Pons (tissue), 1 donor: ENCODE measurements at places on chromosomes 5 and 9.
A peak's percentile ranks its signal among the peaks of the same experiment; 100 is the strongest.

DNA sequence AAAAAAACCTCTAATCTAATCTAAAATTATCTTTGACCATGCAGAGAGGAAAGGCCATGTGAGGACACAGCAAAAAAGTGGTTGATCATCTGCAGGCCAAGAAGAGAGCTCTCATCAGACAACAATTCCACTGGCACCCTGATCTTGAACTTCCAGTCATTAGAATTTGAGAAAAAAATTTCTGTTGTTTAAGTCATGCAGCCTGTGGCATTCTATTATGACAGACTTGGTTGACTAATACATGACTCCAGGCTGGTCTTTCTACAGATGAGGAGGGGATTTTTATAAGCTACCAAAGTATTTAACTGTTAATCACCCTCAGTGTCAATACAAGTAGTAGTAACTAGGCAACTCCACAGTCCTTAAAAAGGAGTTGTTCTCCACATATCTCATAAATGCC lies 358.5 kb upstream of the RGMB start:
- no peak for DNase-seq

DNA sequence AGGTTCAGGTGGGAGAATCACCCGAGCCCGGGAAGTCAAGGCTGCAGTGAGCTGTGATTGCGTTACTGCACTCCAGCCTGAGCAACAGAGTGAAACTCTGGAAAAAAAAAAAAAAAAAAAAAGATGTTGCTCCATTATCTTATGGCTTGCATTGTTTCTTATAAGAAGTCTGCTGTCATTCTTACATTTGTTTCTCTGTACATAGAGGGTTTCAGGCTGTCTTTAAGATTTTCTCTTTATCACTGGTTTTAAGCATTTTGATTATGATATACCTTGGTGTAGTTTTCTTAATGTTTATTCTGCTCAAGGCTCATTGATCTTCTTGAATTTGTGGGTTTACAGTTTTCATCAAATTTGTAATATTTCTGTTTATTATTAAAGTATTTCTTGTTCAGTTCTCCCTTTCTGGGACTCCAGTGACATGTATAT lies 35.2 kb downstream of the MVB12B start:
- no peak for DNase-seq

- no peak for DNase-seq
Measured at GRCh38 chr5:64298586-64298985, 132.9 kb downstream of the RNF180 start.

DNA sequence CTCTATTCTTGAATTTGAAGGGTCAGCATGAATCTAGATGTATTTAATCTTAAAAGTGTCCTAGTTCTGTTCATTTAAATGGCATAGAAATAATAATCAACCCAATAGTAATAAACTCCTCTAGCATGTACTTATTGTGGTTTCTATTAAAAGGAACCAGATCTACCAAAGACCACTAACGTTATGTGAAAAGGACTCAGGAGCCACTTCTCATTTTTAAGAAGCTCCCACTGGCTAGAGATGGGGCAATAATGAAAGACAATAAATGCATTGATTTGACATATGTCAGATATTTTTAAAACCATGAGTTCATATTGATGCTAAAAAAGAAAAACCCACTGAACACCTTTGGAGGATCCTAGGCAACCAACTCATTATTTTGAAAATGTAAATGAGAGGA lies 191.9 kb downstream of the ATP10B start:
- no peak for DNase-seq

DNA sequence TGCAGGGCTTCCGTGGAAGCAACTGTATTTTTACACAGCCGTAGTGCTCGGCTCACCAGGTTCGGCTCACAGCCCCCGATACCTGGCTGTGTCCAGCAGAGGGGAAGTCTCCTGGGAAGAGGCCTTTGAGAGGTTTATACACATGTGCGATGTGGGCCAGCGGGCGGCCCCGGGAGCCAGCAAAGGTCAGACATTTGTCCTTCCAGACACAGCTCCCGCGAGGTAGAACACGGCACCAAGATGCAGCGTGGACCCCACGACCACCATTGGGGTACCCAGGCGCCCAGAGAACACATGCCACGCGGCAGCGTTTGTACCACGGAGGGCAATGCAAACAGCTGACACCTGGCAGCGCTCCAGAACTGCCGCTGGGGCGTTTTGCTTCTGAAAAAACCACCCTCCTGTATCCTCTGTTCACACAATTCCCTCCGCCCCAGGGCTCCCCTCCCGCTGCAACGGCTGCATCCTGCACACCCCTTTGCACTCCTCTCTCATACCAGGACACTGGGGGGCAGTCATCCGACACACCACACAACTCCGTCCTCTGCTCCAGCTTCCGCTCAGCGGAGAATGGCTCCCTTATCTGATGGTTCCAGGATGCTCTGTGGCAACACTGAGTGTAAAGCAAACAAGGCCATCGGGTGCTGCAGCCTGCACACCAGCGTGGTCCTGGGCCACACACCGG lies 235.3 kb downstream of the SYK start:
- peak; percentile 88 for DNase-seq

GRCh38 chr9:122263699-122264349 lies 816 bp downstream of the RBM18 start:
- no peak for DNase-seq

GRCh38 chr9:116451500-116452115 lies 235.5 kb upstream of the TRIM32 start:
- no peak for DNase-seq

- no peak for DNase-seq
Measured at GRCh38 chr5:150328515-150328914, 25.8 kb upstream of the ARSI start.

DNA sequence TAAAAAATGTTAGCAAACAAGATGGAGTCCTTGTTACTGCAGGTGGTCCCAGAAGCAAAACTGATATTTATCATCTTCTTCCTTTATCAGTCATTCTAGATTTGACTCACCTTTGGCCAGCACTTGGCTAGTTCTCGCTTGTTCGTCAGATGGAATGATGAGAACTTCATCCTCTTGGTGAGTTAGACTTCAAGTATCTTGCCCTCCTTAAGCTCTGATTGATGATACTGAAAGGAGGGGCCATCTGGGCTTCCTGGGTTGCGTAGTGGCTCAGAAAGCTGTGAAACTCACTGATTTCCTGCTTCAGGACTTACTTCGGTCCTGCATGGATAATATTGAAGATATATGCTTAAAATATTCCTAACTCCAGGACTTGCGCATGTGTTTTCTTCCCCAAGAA lies 1248.2 kb upstream of the CDH9 start:
- no peak for DNase-seq

GRCh38 chr9:91589101-91589553 lies 165.5 kb upstream of the NFIL3 start:
- peak; percentile 11 for DNase-seq

GRCh38 chr9:104905153-104905901 lies 22.6 kb downstream of the ABCA1 start:
- peak; percentile 52 for DNase-seq

DNA sequence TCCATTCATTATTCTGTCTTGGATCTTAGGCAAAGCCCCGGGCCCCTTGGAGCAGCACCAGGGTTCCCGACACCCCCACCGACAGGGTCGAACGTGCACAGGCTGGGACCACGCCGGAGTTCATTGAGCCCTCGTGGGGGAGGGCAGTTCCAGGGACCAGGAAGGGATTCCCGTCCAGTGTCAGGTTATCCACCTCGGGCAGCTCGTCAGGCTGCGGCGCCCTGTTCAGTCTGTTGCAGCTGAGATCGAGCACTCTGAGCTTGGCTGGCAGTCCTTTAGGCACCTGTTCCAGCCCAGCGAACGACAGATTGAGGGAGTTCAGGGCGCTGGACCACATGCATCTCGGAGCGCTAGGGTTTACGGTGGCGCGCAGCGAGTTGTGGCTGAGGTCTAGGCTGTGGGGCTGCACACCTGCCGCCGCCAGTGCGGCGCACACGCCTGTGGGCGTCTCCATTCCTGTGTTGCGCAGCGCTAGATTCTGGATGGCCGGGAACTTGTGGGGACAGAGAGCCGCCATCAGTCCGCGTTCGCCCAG lies 1.1 kb downstream of the CD14 start:
- no peak for DNase-seq

- no peak for DNase-seq
Measured at GRCh38 chr5:160181965-160182622, 47.2 kb upstream of the FABP6 start.

GRCh38 chr5:31781772-31782171 lies 142.8 kb downstream of the PDZD2 start:
- DNase-seq, result no peak

DNA sequence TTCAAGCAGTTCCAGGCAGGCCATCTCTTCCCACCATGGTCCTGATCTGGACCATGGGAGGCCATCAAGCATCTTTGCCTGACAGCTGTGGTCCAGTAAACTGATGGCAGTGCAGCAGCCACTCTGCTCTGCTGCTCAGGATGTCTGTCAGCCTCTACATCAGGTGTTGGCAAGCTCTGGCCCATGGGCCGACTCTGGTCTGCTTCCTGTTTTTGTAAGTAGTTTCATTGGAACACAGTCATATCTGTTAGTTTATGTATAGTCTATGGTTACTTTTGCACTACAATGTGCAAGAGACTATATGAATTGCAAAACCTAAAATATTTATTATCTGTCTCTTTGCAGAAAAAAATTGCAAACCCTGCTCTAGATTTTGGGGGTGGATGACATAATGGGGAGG lies 225.0 kb downstream of the KCTD16 start:
- no peak for DNase-seq

- no peak for DNase-seq
Measured at GRCh38 chr5:97062046-97062445, 80.4 kb downstream of the LIX1 start.

- no peak for DNase-seq
Measured at GRCh38 chr5:177508221-177508611, 1.4 kb downstream of the DOK3 start.

DNA sequence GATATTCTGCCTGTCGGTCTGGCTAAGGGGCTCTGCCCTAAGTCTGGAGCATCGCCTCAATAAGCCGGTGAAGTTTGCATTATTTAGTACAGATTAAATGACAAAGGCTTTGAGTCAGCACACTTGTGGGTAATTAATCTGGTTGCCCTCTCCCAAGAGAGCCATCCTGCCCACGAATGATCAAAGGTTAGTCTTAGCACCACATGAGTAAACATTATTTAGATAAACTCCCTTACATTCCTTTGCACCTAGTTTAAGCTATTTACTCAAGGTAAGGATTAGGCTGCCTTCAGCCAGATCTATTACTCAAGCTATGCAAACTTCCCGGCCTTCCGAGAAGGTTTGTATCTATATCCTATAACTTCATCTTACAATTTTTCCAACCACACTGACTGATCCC lies 572.1 kb downstream of the CHSY3 start:
- no peak for DNase-seq

DNA sequence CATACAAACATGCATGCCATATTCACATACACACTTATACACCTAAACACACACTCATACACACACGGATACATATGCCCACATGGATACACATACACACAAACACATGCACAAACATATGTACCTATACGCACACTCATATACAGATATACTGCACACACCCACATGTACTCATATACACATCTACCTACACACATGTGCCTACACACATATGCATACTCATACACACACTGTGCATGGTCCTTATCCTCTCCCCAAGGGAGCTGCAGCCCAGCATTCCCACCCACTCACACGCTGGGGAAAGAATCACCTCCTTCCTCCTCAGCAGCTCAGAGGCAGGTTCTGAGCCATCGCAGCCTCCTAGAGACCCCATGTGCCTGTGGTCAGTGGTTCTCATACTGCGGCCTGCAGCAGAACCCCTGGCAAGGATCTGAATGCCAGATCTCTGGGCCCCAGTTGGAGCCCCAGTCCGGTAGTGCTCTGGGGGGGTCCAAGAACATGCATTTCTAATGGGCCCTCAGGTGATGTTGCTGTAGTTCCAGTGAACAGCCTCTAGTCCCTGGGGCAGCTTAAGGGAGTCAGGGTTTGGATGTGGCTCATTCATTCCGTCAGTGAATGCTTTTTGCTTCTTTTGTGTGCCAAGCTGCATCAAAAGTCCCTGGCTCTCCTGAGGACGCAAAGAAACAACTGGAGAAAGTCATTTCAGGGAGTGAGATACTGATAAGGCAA lies 39.0 kb downstream of the SEMA4D start:
- no peak for DNase-seq

DNA sequence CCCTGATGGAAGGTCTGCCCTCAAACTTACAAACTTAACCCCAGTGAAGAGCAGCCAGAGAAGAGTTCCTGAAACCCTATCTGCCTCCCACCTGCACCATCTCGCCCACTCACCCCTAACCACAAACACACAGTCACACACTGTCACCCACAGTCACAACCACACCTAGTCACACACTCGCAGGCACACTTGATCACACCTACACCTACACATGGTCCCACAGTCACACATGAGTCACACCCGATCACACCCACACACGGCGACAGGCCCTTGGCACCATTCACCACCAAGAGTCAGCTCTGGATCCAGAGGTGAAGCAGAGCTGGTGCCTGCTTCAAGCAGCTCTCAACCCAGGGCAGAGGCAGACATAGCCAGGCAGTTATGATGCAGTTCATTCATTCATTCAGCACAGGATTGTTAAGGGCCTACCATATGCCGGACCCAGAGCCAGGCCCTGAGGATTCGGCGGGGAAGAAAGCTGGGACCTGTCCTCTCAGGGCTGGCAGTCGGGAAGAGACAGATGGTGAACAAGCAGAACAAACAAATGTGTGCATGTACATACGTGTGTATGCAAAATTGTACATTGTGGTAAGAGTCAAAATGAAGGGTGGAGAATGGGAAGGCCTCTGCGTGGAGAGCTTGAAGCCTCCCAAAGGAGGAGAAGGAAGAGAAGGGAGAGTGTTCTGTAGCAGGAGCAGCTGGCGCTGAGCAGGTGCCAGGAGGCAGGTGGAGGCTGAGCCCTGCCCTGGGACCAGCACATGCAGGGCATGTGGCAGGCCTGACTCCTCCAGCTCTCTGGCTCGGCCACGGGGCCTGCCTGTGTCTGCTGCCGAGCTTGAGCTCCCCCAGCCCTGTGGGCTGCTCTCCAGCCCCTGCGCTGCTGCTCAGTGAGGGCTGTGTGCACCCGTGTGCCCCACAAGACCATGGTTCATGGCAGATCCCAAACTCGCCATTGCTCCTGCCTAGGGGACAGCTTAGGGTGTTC lies 6.4 kb downstream of the TSPAN17 start:
- no peak for DNase-seq

DNA sequence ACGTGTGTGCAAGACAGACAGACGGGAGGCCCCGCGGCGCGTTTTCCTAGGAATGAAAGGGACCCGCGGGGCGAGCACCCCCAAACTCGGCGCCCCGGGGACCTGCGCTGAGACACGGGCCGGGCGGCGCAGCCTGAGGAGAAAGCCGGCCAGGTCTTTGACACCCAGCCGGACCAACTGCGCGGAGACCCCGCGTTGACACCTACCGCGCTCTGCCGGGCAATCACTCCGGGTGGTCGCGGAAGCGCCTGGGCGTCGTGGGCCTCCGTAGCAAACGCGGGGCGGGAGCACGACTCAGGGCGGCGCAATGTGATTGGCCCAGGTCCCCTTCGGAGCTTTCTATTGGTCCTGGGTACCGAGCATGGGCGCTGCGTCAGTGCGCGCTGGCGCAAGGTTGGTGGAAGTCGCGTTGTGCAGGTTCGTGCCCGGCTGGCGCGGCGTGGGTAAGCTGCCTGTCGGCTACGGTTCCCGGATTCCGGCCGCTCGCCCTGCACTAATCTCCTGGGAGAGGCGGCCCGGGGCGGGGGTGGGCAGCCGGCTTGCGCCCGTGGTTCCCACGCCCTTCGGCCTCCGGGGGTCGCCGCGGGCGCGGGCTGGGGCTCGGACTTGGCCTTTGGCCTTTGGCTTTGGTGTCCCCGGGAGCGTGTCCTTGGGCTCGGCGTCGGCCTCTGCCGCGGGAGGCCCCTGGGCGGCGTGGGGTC lies at the start of the genes FASTKD3 and MTRR:
TSS of gene FASTKD3 (minus strand) at position 259 of the 701 bp plus-strand sequence. CDS start 948 bp downstream, outside the sequence.
TSS of gene MTRR (plus strand) at position 376 of the 701 bp plus-strand sequence. CDS start 1,647 bp downstream, outside the sequence.
- DNase-seq, result peak; percentile 92

GRCh38 chr9:113566712-113567071 lies 103.2 kb downstream of the RGS3 start:
- DNase-seq, result no peak

- DNase-seq, result no peak
Measured at GRCh38 chr5:37722236-37723161, 117.3 kb downstream of the GDNF start.
